Right ventricle myocardium inferior (tissue), 1 donor: ENCODE measurements at places on chromosomes 5 and 9.

DNA sequence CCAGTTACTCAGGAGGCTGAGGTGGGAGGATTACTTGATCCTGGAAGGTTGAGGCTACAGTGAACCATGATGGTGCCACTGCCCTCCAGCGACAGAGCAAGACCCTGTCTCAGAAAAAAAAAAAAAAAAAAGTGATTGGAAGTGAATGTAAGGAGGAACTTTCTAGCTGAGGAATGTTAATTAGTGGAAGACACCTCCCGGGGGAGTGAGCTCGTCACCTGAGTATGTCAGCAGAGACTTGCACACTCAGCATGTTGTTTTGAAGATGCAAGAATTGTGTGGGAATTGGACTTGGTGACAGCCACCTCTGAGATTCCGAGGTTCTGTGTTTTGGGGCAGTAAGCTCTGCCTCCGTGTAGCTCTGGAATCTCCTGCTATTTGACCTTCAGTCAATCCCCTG is 3.6 kb downstream of the SYNPO start:
- DNase-seq = no peak

DNA sequence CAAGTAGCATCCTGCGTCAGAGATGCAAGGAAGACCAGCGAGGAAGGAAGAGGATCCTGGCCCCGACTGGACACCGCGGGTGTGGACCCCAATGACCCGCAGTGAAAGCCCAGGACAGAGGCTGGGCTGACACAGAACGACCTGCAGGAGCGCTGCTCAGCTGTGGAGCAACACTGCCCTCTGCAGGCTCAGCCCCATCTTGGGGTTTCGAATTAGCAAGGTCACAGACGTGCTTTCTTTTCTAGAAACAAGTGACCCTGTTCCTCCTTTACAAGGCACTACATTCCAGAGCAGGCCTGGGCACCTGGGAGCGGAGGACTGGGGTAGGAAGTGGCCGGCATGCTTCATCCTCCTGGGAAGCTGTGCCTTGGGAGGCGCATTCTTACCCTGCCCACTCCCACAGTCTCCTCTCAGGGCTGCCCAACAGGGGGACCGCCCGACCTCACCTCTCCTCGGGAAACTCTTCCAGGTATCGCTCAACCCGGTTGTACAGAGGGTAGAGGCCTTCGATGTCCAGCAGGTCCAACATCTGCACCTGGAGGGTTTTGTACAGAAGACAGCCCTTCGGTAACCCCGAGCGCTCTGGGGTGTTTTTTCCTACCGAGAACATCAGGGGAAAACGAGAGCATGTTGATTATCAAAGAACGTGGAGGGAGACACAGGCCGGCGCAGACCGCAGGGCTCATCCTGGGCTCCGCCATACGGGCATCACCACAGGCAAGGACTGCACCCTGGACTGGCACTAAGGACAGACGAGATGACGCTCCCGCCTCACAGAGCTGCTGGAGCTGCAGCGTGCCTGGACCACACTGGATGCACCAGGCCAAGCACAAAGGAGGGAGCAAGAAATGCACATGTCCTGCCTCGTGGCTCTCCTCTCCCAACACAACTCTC is 35.0 kb downstream of the IPPK start:
- DNase-seq = peak; percentile 84

DNA sequence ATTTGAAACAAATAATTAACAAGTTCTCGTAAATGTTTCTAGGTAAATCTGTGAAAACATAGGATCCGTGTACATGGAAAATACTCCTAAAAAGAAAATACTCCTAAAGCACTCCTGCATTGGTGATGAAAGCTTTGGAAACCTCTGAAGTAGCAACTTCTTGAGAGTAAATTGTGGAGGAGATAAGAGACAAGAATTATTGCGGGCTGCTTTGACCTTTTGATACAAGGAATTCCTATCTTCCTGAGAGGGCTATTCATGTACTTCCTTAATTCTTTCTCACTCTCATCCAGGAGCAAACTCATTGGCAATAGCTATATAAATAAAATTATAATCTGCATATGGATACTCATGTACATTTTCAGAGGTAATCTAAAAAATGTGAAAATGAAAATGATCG is 158.4 kb upstream of the PIK3R1 start:
- no peak for DNase-seq

DNA sequence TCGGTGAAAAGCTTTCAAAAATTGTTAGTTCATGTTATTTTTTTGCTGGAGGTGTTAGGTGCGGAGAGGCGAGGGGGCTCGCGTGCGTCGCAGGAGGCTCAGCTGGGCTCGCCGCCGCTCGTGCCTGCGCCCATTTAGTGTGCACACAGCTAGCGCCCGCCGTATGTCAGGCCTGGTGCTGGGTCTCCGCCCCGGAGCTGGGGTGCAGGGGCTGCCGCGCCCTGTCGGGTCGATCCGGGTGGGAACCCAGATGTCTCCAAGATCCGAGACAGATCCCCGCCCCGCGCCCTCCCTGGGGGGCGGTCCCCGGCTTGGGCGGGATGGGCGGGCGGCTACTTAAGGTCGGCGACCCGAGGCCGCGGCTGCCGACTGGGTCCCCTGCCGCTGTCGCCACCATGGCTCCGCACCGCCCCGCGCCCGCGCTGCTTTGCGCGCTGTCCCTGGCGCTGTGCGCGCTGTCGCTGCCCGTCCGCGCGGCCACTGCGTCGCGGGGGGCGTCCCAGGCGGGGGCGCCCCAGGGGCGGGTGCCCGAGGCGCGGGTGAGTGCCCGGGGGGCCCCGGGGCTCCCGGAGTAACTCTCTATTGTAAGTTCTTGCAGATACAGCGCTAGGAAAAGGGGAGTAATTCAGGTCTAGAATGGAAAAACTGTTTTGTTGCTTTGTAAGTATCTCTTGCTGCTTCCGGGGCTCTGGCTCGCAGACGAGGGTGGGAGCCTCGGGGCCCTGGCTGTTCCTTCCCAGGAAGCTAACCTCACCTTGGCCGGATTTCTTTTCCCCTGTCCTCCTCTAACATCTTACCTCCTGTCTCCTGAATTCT is 31.7 kb downstream of the GSN start:
- peak; percentile 92 for DNase-seq

DNA sequence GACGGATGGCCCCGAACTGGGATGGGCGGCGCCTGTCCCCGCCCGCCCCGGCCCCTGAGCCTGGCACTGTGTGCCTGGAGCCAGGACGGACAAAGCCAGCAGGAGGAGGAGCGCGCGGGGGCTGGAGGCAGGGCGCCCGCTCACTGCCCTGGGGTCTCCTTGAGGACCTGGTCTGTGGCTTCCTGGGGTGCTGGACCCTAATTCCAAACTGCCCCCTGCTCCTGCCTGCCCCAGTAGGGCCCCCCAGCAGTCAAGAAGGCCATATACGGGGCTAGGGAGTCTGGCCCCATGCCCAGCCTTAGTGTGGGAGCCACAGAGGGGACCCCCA is 29.2 kb upstream of the RXRA start:
- DNase-seq = peak; percentile 20

DNA sequence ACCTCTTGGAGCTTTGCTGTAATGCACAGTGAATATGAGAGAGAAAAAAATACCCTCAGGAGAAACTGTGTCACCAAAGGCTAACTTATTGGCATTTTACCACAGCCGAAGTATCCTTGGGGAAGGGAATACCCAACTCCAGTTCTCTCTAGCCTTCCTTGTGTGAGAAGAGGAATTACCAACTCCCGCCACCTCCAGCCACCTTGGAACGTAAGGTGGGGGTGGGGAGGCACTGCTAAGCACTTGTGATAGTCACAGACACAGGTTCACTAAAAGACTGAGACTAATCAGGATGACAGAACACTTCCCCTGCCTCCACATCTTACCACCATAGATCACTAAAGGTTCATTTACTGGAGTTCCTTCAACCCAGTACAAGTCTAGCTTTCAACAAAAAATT is 102.0 kb upstream of the ADAMTS19 start:
- DNase-seq = no peak

DNA sequence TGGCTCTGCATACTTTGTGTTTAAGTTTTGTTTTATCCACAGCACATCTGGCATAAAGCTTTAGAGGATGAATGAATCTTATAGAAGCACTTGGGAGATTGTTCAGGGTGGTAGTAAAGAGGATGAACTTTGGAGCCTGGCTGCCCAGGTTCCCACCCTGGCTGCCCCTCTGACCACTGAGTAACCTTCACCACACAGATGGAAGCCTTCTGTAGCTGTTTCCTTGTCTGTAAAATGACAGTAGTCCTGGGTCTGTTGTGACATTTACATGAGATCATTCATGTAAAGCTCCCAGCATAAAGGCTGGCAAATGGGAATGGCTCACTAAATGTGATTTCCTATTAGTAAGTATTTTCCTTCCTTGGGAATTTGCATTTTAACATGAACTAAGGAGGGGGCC is 85.7 kb upstream of the FAM169A start:
- DNase-seq = no peak

- no peak for DNase-seq
These were observed 194.4 kb downstream of the ARRDC3 start for GRCh38 chr5:91188755-91189154.

GRCh38 chr9:98944057-98944733 is 488 bp downstream of the COL15A1 start:
- DNase-seq = peak; percentile 68

DNA sequence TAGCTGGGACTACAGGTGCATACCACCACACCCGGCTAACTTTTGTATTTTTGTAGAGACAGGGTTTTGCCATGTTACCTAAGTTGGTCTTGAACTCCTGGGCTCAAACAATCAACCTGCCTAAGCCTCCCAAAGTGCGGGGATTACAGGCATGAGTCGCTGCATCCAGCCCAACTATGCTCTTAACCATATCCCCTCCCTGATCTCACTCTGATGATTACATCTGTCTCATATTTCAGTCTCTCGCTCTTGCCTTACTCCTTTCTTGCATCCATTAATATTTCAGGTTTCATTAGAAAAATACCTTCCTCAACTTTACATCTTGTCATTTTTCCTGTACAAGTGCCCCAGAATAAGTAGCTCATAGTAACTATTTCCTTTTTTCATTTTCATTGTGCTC is 61.0 kb upstream of the BASP1 start:
- DNase-seq = no peak

- DNase-seq = no peak
These were observed 19.9 kb downstream of the NOTCH1 start for GRCh38 chr9:136525841-136526499.

GRCh38 chr9:36759976-36760375 is 187.3 kb downstream of the MELK start:
- no peak for DNase-seq

GRCh38 chr9:19470981-19471650 is 62.3 kb downstream of the ACER2 start:
- no peak for DNase-seq

DNA sequence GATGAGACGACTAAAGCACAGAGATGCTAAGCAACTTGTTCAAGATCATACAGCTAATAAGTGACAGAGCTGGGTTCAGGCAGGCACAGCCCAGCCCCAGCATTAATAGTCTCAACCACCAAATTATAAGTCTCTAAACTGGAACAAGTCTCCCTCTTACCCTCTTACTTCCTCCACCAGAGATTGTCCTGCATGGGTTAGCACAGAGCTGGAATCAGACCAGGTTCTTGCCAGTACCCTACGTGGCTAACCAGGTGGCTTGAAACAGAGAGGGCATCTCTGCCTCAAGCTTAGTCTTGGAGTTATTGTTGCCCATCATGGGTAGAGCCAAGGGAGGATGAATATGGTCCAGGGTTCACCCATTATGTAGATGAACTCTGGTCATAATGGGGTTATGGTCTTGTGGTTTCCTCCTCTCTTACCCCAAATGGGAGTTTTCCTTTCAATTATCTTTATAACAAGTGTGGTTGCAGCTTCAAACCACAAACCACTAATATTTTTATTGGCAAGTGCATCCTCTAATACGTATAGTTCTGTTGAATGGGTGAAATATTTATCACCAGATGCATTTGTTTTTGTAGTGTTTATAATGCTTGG is 8.3 kb upstream of the XPA start:
- DNase-seq = no peak

GRCh38 chr5:179267671-179268083 is 77.6 kb downstream of the ADAMTS2 start:
- peak; percentile 60 for DNase-seq

GRCh38 chr5:136749016-136749415 is 383.7 kb upstream of the TRPC7 start:
- DNase-seq = no peak

DNA sequence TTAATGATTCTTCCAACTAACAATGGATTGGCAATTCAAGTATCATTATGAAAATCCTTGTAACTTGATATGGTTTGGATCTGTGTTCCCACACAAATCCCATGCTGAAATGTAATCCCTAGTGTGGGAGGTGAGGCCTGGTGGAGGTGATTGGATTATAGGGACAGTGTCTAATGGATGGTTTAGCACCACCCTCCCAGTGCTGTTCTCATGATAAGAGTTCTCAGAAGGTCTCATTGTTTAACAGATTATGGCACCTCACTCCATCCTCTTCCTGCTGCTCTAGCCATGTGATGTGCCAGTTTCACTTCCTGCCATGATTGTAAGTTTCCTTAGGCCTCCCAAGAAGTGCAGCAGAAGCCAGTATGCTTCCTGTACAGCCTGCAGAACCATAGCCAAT is 1116.2 kb upstream of the EDIL3 start:
- DNase-seq = no peak

DNA sequence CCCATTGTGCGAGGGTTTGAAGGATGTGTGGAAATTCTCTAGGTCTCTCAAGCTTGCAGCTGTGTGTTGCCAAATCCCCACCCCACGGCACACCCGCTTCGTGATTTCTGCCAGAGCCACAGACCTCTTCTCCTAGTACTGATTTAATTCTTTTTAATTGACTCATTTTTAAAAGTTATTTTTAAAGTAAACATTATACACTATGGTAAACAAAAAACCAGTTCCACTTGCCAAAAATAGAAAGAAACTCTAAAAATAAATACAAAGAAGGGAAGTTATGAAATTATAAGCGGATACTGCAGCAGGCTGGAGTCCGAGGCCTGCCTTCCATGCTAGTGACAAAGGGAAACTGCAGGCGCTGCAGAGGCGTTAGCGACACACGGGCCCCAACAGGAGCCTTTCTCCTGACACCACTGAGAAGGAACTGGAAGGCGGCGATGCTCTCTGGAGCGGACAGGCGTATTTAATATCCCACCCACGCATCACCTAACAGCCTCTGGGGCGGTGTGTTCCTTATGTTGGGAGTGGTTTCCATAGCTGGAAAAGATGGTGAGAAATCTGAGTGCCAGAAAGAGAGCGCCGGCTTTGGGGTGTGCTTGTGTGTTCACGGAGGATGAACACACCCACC is 122.5 kb downstream of the COL23A1 start:
- no peak for DNase-seq

GRCh38 chr5:12883395-12883794 is 979.1 kb upstream of the CTNND2 start:
- no peak for DNase-seq

- no peak for DNase-seq
These were observed 367.7 kb upstream of the SLC30A5 start for GRCh38 chr5:68725905-68726683.

- no peak for DNase-seq
These were observed 6.6 kb downstream of the LHX2 start for GRCh38 chr9:124017929-124018729.

- no peak for DNase-seq
These were observed 84.8 kb downstream of the MVB12B start for GRCh38 chr9:126411225-126411947.
